ENCODE measurements at places on chromosomes 7 and 10.

DNA sequence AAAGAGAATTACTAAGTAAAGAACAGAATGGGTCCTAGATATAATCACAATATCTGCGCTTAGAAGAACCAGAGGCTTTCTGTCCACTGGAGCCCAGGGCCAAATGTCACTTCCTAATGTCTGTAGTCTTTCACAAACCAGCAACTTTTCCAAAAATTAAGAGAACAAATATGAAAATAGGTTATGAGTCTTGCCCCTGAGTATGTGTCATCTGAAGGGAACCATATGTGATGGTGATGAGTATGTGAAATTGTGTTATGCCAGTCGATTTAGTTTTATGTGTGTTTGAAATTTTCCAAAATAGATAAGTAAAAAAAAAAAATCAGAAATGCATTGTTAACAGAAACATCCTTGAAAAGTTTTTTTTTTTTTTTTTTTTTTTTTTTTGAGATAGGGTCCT lies 15.4 kb upstream of the HTR5A start:
- DNase-seq = no peak

GRCh38 chr10:48444266-48444665 lies 137.8 kb downstream of the MAPK8 start:
- no peak for DNase-seq

DNA sequence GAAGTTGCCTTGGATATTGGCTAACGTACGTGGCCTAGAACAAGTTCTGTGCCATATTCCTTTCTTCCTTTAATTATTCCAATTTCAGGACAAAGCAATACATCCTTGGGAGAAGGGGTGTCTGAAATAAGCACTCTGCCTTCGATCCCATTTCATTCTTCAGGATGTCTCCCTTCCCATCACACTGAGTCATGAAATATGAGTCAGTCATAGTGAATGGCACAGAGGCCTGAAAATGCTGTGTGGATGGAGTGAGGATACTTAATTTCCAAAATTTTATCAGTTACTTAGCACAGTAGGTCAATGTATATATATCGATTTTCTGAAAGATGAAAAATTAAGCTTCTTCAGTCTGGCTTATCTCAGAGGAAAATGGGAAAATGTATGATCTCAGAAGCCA lies 19.5 kb downstream of the EVX1 start:
- no peak for DNase-seq

- no peak for DNase-seq
Observed at GRCh38 chr7:146366938-146367337, 250.3 kb downstream of the CNTNAP2 start.

- DNase-seq = no peak
Observed at GRCh38 chr7:117667456-117667855, 187.6 kb downstream of the CFTR start.

DNA sequence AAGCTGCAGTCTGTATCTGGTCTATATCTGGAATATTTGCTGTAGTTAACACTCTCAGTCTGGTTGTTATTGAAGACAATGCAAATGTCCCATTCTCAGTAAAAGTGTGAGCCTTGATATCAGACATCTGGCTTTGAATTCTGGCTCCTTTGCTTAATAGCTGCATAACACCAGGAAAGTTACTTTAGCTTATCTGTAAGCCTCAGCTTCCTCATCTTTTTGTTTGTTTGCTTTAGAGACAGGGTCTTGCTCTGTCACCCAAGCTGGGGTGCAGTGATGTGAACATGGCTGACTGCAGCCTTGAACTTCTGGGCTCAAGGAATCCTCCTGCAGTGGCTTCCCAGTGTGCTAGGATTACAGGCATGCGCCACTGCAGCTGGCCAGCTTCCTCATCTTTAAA lies 41.3 kb downstream of the CNNM2 start:
- no peak for DNase-seq

DNA sequence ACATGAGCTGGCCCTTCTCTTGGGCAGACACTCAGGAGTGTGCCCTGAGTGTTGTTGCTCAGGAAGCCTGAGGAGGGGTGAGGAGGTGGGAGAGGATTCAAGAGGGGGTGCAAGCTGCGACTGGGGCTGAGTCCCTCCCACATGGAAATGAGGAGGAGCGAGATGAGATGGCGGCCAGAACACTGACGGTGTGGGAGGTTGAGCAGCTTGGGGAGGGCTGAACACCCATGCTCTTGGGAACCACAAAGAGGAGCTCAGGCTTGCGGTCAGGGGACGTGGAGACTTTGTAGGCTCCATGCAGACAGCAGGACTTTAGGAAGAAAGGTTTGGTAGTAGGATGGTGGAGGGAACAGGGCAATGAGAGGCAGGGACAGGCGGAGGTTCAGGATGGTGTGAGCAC lies 163.2 kb upstream of the SHH start:
- no peak for DNase-seq

- DNase-seq = no peak
Observed at GRCh38 chr7:126026421-126027088, 1096.9 kb upstream of the POT1 start.

DNA sequence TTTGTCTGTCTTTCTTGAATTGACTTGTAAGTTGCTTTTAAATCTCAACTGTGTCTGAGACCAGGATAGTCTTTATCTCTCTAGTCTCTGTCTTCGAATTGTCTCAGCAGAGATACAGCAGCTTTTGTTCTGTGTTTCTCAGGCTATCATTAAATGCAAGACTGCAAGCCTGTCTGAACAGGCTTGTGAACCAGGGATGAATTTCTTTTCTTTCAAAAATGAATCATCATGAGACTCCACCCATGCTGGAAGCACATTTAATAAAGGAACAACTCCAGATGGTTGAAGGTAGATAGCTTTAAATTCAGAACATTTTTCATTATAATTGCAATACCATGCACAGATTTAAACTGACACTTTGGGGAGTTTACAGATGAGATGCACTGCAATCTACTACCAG lies 155.9 kb downstream of the SEC23IP start:
- no peak for DNase-seq

GRCh38 chr7:17940951-17941431 lies 697 bp upstream of the SNX13 start:
- no peak for DNase-seq

GRCh38 chr7:1576521-1577253 lies 6.9 kb upstream of the PSMG3 start:
- no peak for DNase-seq

DNA sequence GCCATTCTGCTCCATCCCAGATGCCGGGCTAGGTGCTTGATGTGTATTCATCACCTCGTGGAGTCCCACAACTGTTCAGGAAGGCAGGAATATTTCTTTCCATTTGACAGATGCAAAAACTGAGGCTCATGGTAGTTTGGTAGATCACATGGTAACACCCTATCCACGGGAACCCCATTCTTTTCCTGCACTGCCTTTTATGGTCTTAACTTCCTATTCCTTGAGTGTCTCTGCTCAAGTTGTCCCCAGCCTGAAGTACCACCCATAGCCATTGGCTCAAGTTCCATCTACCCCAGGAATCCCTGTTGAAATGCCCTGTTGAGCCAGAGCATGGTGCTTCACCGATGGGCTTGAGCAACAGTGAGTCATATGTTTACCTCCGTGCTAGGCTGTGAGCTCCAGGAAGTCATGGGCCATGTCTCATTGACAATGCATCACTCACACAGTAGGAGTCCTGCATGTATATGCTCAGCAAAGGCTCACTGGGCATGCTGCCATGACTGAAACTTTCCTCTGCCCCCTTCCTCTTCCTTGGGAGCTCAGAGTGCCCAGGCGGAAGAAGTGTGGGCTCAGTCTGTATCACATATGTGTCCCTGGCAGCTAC lies 71.7 kb upstream of the ADAM12 start:
- DNase-seq = no peak

GRCh38 chr7:17498230-17498629 lies 199.8 kb downstream of the AHR start:
- no peak for DNase-seq

GRCh38 chr7:82559193-82559805 lies 115.7 kb upstream of the CACNA2D1 start:
- DNase-seq = no peak

GRCh38 chr10:36538953-36539586 lies 586.3 kb upstream of the ANKRD30A start:
- DNase-seq = no peak

DNA sequence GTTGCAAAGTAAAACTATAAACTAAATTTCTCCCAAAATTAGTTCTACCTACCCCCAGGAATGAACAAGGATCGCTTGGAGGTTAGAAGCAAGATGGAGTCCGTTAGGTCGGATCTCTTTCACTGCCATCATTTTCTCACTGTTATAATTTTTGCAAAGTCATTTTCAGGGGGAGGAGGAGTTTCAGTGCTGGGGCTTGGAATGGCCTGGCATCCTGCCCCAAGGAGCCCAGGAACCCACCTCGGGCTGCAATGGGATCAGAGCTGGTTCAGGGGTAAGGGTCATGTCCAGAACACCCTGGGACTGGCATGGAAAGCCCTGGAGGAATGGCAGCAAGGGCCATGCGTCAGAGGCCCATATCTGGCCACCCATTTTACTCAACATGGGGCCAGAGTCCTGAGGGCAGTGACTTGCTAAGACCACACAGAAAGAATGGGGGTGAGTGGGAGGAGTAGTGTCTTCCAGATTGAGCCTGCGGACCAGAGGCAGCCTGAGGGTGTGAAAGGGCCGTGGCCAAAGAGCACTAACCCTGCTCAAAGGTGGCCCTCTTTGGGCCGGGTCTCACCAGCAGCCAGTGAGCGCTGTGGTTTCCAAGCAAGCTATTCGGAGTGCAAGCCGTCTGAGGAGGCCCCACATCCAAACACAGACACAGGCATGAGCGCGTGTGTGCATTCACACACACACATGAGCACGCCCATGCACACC lies 31.8 kb downstream of the GPRIN2 start:
- DNase-seq = no peak

DNA sequence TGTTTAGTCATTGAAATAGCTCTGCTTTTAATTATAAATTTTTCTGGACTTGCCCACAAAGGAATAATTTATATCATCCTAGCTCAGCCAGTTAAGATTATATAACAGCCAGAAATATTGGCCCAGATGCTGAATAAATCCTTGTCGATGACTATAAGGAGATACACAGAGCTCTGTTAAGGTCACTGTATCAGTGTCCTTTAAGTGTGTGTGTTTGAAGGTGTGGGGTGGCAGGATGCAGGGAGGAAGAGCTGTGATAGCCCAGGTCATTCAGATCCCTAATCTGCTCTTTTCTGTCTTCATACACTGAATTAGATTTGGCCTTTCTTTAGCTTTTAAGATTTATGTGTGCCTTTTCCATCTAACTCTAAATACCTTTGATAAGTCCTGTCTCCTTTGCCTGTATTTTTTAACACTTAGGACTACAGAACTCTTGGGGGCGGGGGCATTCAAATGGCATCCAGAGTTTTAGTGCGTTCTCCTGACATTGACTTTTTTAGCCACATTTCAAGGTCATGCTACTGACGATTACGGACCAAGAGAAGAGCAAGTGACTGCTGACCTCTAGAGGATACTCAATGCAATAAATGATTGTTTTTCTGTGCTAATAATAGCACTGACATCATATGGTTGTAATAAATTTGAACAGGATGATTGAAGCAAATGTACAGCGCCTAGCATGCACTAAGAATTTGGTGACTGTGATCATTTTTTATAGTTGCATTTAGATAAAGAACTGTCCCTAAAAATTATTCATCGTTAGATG lies 172.3 kb downstream of the CACNB2 start:
- DNase-seq = no peak

GRCh38 chr10:9766762-9767161 lies 1250.9 kb upstream of the CELF2 start:
- no peak for DNase-seq

DNA sequence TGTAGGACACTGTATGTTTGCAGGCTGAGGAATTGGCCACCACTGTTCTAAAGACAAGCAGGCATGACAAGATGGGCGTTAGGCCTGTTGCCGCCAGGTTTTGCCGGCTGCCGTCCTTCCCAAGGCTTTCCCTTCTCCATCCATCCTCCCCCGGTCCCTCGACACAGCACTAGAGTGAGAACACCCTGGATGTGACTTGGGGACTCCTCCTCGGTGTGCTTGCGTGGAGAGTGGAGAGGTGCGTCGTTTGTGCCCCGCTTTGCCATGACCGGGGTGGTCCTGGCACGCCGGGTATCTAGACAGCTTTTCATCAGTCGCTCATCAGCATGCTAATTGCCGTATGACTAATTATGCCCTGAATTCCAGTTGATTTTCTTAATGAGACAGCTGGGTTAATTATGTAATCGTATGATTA lies 206.6 kb upstream of the SH2B2 start:
- DNase-seq = no peak

GRCh38 chr10:90222372-90222771 lies 521.0 kb downstream of the KIF20B start:
- DNase-seq = no peak

DNA sequence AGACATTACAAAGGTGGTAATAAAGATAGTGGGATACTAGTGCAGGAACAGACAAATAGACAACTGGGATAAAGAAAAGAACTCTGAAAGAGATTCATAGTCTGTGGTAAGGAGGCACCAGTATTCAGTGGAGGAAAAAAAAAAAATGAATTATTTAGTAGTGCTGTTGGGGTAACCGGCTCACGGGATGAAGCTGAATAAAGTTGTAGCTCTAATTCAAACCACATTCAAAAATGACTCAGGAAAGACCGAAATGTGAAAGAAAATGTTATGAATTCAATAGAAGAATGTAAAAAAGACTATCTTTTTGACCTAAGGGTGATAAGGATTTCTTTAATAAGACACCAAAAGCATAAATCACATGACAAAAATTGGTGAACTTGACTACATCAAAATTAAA lies 83.1 kb upstream of the HABP2 start:
- DNase-seq = no peak

- no peak for DNase-seq
Observed at GRCh38 chr7:906776-907157, 30.4 kb downstream of the GET4 start.

- DNase-seq = no peak
Observed at GRCh38 chr10:116771101-116771958, 29.0 kb upstream of the HSPA12A start.

GRCh38 chr10:107767185-107767584 lies 602.7 kb upstream of the SORCS1 start:
- DNase-seq = no peak

DNA sequence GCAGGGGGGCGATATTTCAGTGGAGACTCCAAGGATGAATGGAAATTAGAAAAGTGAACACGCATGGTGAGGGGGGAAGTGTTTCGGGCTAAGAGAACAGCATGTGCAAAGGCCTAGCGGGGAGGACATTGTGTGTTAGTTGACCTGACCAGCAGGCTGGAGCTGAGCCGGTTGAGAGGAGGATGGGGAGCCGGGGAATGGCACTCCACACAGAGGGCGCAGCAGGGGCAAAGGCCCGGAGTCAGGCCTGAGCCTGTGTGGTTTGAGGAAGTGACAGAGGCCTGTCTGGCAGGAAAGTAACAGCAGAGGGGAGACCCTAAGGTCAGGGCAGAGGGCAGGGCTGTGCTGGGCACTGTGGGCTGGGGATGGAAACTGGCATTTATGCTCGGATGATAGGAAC lies 83.2 kb upstream of the ZNF479 start:
- DNase-seq = no peak

Data from stimulated activated CD4-positive, alpha-beta T cell treated with anti-CD3 and anti-CD28 coated beads, TNF-alpha, amount 100 ng/mL, for 48 hours (primary cell).